Kidney tubule cell (primary cell): ENCODE measurements at places on chromosomes 3 and 15.

DNA sequence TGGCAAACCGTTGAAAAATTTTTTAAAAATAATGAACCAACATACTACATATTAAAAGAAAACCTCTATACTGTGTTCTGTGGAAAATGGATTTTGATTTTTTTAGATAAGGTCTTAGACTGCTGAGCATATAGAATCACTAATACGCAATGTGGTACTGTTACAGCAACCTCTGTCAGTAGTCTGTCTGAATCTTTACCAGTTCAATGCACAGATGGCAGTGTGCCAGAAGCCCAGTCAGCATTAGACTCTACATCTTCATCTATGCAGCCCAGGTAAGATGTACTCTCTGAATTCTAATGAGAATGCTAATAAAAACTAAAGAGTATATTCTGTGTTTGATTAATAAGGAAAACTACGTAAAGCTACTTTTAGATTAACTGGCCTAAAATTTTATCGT lies 31.3 kb upstream of the FAH start:
- peak; percentile 10 for DNase-seq

DNA sequence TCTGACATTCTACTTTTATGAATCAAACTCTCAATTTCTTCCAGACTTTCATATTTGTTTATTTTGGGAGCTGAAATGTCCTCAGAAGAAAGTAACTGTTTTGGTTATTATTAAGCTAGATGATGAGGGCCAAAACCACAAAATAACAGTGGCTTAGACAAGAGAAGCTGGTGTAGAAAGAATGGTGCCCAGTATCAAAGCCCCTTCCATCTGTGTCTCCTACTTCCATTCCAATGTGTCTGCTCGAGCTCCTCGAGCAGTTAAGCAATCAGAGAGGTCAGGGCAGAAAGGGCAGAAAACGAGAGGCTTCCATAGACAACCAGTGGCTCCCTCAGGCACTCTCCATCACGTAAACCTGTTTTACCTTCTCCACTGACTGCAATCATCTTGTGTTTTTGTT lies 59.7 kb upstream of the MAGI1 start:
- DNase-seq: no peak

- DNase-seq: no peak
Observed at GRCh38 chr15:32837935-32838334, 120.1 kb downstream of the GREM1 start.

- DNase-seq: no peak
Observed at GRCh38 chr3:55490276-55490913, 3.3 kb upstream of the WNT5A start.

GRCh38 chr15:85899927-85900326 lies 105.2 kb upstream of the KLHL25 start:
- no peak for DNase-seq

DNA sequence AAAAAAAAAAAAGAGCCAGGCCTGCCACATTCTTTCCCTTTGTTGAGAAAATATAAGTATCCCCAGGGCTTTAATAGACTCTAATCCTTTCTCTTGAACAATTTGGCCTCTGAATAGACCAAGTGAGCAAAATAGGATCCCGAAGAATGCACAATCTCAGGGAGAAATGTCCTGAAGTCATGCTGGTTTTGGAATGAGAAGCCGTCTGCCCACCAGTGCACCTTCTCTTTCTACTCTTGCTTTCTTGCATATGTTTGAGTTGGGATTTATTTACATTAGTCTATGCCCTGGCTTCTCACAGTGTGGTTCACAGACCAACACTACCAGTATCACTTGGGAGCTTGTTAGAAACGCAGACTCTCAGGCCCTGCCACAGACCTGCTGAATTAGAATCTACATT lies 153.0 kb downstream of the ZNF621 start:
- no peak for DNase-seq

DNA sequence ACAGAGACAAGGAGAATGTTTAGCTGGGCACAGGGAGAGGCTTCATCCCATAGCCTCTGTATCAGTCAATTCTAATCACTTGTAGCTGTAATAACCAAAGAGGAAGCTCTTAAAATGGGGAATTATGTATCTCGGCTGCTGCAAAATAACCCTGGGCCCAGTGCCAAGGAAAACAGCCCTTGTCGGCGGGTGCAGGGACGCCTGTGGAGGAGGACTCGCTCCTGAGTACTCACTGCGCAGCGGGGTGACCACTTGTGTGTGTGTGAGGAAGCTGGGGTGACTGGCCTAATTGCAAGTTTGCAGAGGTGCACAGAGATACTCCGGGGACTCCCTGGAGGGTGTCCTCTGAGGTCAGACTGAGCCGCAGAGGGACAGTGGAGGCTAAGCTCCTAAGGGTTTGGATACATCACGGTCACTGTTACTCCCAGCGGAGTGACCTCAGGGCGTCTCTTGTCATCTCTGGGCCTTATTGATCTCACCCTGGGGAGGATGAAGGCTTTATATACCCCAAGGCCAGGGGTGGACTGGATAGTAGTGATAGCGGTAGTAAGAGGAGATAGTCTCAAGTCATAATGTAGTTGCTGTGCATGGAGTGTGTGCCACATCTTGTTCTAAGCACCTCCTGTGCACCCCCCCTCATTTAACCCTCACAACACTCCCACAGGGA lies 37.2 kb downstream of the SLC6A6 start:
- no peak for DNase-seq

- no peak for DNase-seq
Observed at GRCh38 chr15:101120987-101121386, 130.9 kb downstream of the CHSY1 start.

DNA sequence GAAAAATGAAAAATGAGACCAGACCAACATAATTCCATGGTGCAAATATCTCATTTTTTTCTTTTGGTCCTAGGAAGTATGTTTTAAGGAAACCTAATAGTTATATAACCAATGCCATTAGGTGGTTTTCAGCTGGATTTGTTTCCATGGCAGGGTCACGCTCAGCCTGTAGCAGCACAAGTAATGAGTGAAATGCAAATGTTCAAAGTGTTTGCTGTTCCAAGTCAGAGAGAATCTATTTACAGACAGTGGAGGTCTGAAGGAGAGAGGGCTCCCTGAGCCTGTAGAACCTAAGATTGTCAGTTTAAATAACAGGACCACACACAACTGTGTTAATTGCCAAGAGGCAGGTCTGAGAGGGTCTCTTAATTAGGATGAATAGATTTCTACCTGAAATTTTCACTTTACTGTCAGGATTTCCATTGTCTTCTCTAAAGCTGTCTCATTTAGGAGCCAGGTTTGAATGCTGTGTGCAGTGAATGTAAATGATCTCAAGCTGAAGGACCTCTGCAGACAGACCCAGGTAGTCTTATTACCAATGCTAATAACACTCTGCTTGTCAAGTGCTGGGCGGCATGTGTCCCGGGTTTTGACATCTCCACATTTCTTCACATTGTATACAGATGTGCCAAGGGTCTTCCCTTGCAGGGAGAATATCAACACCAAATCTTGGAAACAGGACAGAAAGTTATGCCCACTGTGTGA lies 317.3 kb upstream of the NECTIN3 start:
- DNase-seq: no peak

- DNase-seq: no peak
Observed at GRCh38 chr3:5143464-5143863, 21.4 kb downstream of the ARL8B start.

DNA sequence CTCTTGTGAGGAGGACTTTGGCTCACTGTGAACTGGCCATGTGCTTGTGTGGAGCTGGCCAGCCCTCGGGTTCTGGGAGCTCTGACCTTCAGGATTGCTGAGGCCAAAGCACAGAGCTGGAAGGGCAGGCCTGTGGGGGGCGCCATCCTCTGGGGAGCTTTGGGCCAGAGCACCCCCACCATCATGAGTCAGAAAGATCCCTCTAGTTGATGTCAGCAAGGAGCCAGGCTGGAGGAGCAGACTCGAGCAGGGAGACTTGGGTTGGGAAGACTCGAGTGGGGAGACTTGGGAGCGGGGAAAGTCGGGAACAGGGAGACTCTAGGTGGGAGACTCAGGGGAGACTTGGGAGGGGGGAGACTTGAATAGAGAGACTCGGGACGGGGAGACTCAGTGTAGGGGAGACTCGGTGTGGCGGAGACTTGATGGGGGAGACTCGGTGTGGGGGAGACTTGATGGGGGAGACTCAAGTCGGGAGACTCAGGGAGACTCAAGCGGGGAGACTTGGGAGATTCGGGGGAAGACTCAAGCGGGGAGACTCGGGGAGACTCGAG lies 37.7 kb upstream of the PLXNA1 start:
- DNase-seq: no peak

DNA sequence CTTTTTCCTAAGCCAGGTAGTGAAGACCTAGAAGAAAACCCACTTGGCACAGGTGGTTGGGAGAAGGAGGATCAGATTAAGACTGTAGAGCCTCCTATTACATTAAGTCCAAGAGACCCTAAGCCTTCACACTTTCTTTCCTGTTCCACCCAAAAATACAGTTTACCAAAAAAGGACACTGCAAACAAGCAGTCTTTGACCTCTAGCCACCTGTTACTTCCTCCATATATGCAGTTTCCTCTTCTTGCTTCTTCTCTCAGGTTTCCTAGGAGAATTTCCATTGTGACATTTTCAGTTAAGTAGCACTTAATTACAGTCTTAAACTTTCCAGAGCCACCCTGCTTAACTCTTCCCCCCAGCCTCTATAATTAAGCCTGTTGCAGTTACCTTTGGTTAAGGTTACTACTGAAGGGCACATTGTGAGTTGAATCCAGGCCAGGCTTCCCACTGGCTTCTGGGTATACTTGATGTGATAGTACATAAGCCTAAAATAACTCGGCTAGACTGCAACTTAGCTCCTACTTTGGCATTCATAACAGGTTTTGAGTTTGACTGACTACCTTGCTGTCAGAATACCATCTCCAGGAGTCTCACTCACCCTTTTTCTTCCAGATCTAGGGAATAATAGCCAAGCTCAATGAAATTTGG lies 114.2 kb upstream of the UMPS start:
- DNase-seq: no peak

DNA sequence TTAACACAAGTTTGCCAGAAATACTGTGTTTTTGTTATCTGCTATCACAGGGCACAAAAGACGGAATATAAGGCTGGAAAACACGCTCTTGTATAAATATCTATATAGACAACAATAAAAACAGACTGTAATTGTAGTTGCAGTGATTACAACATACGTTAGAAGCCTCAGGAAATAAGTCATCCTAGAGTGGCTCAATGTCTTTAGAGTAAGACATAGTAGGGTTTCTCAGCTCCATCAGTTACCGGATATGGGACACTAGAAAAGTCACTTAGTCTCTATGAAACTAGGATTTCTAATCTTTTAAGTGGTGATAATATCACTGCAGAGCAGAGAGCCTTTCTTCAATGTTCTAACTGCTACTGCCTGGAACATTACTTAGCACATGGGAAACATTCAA lies 208.8 kb downstream of the STAG1 start:
- no peak for DNase-seq

GRCh38 chr3:48215876-48216275 lies 7.4 kb upstream of the CAMP start:
- no peak for DNase-seq

DNA sequence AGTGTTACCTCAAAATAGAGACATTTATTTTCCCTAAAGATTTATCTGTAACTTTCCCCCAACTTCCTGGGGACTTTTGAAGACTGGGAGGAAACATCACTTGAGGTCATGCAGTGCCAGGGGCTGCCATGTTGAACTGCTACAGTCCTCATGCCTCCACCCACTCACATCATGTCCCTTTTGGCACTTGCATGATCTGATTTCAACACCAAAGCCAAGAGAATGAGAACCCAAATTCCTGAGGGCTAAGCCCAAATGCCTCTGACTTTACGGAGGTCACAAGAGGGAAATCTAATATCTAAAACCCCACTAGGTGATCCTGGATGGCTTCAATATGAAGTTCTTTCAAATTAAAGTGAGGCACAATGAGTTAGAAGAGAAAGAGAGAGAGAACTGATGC lies 213.1 kb downstream of the NTRK3 start:
- no peak for DNase-seq

GRCh38 chr3:141259821-141260629 lies 28.4 kb downstream of the PXYLP1 start:
- no peak for DNase-seq

DNA sequence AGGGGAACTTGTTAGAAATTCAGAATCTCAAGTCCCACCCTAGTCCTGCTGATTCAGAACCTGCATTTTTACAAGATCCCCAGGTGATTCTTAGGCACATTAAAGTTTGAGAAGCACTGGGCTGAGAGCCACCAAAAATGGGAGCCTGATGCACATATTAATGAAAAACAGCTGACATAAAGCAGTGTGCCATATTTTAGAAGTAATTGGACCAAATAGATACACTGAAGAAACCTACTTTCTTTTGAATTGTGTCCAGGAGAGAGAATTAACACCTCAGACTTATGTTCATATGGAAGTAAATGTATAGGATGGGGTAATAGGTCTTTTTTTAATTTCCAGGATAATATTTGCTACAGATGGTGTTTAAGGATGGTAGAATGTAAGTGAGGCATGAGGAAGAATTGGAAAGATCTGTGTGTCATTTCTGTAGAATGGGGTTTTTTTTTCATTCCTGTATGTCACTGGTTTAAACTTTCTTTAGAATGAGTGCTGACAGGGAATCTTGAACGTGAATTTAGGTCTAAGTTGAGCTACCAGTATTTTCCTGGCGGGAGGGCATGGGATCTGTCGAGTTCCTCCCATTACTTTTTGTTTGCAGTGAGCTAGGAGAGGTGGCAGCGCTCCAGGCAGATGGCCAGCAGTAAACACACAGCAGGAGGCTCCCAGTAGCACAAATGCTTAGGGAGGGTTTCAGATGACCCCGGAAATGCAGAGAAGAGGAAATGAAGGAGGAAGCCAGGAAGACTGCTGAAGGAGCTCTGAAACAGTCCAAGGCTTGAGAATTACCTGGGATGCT lies 185.6 kb downstream of the PLCL2 start:
- DNase-seq: no peak

DNA sequence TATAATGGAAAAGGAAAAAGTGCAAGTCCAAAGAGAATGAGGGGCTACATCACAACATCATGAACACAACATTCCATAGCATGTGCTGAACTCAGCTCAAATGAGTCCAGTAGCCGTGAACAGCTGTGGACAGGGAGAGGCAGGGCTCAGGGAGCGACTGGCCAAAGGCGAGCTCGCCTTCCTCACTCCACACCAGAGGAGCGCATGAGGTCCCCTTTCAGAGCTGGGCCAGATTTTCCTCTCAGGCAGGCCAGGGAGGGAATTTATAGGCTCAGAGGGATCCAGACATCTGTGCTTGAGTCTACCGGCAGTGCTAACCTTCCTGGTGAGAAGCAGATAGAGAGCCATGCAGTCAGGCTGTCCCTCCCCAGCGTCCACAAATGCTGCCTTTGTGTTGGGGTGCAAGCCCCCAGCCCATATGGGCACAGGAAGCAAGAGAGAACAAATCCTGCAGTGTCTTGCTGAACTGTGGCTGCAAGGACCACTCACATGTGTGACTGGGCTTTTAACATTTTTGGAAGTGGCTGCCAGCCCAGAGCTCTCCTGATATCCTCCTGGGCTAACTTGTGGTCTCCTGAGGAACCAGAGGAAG lies 32.5 kb downstream of the ARHGEF3 start:
- no peak for DNase-seq

DNA sequence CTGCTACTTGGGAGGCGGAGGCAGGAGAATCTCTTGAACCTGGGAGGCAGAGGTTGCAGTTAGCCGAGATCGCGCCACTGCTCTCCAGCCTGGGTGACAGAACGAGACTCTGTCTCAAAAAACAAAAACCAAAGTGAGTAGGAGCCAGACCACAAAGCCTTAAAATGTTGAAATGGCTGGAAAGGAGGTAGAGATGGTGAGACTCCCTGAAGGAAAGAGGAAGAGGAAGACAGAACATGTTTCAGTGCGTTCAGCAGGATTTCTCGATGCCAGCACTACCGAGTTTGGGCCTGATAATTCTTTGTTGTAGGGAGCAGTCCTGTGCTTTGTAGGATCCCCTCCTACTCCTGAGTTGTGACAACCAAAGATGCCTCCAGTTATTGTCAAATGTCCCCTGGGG lies 189.9 kb downstream of the AKAP13 start:
- no peak for DNase-seq

GRCh38 chr3:141642215-141642614 lies 95.9 kb upstream of the RNF7 start:
- DNase-seq: peak; percentile 16
